ENCODE measurements at places on chromosomes 12 and 14. TPM values are rescaled to one million over a fixed set of nuclear protein-coding genes. Genes with fewer than 3 reads are reported as not detected.

DNA sequence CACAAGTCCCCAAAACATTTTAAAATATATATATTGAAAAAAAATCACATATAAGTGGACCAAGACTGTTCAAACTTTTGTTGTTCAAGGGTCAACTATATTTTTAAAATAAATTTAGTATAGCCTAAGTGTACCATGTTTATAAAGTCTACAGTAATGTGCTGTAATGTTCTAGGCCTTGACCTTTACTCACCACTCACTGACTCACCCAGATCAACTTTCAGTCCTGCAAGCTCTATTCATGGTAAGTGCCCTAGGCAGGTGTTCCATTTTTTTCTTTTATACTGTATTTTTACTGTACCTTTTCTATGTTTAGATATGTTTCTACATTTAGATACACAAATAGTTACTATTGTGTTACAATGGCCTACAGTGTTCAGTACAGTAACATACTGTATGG, 23.4 kb upstream of the TMTC1 start:
- DNase-seq: no peak

- DNase-seq: no peak
Observed at GRCh38 chr14:104598039-104598909, 6.3 kb downstream of the TMEM179 start.

GRCh38 chr12:123269395-123269892, 2.2 kb downstream of the CDK2AP1 start:
- peak; percentile 92 for DNase-seq

- peak; percentile 62 for DNase-seq
Observed at GRCh38 chr14:23436327-23437132, 1.1 kb upstream of the MYH7 start.

GRCh38 chr12:92378682-92379479, 233.2 kb upstream of the BTG1 start:
- no peak for DNase-seq

DNA sequence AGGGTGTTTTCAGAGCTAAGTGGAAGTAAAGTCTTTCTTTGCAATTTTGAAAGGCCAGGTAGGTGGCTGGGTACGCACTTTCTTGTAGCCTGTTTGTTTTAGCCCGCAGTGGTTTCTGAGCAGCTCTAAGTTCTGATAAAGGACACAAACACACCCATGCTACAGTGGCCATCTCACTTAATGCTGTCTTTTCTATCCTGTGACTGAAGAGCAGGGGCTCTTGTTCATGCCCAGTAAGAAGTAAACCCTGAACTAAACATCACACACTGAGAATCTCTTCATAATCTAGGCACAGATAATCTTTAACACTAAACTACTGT, 427.2 kb downstream of the RAD51B start:
- no peak for DNase-seq

DNA sequence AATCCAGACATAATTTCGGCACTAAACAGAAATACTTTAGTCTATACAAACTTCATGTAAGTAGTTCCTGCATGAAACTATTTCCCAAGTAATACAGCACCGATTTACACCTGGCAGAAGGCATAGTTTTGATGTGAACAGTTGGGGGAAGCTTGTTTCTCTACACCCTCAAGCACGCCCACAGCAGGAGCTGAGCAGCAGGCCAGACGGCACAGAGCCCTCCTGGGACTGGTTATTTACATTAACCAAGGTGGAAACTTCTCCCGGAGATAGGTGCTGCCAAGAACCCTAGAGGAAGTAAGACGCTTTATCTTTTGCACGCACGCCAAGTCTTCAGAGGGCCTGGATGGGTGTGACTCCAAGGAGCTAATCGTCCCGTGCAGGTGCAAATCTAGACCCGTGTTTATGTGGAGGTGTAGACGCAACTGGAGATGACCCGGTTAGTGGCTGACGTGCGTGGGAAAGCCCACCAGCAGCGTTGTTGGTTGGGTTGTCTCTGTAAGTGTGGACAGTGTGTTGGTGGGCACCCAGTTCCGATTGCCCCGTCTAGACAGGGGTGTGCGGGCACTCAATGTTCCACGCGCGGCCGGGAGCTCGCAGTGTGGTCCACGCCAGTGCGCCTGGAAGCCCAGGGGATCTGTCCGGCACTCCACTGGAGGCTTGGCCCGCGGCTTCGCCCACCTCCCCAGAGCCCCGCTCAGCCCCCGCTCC, 767 bp upstream of the TCP11L2 start:
- no peak for DNase-seq

GRCh38 chr12:132211326-132211725, 67.1 kb downstream of the NOC4L start:
- DNase-seq: no peak

DNA sequence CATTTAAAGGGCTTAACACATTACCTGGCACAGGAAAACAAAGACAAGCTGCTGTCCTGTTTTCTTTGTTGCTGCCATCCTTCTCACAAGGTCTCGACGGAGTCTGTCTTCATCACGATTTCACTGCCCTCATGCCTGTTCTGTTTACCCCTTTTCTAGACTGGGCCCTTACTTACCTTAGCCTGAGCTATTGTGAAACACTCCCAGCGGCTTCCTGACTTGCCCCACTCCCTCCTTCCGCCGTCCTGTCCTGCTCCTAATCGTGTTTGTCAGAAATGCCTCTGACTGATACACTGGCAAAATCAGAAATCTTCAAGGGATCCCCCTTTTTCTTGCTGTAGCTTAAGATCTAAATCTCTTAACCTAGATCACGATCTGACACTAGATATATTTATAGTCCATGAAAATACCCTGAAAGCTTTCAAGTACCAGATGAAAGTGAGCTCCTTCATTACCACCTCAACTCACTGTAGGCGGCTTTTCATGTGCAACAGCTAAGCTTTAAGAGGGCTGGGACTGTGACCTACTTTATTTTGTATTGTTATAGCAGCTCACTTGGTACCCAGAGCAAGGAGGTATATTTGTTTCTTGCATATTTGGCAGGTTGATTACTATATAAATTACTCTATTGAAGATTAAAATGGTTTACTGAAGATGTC, 32.1 kb downstream of the TECPR2 start:
- no peak for DNase-seq

- DNase-seq: no peak
Observed at GRCh38 chr12:71958457-71958856, 19.8 kb downstream of the TPH2 start.

DNA sequence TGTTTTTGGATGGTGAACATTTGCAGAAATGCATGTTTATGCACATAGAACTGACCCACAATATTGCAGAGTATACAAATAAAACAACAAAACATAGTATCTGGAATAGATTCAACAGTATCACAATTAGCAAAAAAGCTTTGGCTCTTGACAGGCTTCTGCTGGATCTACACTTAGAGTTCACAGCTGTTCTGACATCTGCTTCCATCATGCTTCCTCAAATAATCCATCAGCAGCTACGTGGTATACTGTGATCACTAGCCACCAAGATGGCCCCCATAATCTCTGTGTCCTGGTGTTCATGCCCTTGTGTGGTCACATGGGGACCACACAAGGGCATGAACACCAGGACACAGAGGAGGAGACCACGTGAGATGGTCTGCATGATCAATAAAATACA, 166.6 kb upstream of the CCDC198 start:
- DNase-seq: no peak

GRCh38 chr12:70648191-70648590, 11.0 kb upstream of the PTPRB start:
- no peak for DNase-seq

DNA sequence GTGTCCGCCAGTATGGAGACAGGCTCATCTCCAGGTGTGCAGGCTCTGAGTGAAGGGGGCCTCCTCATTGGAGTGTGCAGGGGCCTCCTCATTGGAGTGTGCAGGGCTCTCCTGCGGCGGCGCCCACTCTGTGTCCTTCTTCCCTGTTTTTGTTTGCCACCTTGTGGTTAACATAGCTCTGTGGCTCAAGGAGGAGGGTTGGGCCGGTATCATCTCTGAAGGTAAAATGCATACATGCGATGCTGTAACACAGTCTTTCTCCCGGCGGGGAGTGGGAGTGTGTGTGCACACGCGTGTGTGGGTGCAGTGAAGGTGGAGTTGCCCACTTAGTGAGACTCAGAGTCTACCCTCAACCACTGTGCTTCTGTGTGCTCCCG, 429.4 kb downstream of the ZFP36L1 start:
- DNase-seq: no peak

GRCh38 chr14:105290621-105291346, 10.0 kb downstream of the BRF1 start:
- no peak for DNase-seq

DNA sequence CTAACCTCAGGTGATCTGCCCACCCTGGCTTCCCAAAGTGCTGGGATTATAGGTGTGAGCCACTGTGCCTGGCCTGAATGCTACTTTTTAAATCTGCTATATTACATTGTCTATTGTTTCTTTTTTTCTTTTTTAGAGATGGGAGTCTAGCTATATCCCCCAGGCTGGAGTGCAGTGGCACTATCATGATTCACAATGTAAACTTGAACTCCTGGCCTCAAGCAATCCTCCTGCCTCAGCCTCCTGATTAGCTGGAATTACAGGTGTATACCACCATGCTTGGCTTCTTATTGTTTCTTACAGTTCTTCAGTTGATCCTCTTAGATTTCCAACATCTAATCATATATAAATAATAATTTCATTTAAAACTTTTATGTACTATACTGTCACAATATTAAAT, 15.3 kb upstream of the WDR20 start:
- DNase-seq: no peak

DNA sequence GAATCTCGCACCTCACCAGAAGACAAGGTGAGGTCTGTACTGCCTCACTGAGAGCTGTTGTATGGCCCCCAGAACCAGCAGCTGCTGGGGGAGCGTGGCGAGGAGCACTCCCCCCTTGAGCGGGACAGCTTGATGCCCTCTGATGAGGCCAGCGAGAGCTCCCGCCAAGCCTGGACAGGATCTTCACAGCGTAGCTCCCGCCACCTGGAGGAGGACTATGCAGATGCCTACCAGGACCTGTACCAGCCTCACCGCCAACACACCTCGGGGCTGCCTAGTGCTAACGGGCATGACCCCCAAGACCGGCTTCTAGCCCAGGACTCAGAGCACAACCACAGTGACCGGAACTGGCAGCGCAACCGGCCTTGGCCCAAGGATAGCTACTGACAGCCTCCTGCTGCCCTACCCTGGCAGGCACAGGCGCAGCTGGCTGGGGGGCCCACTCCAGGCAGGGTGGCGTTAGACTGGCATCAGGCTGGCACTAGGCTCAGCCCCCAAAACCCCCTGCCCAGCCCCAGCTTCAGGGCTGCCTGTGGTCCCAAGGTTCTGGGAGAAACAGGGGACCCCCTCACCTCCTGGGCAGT, 9.3 kb downstream of the CACNB3 start:
- no peak for DNase-seq

DNA sequence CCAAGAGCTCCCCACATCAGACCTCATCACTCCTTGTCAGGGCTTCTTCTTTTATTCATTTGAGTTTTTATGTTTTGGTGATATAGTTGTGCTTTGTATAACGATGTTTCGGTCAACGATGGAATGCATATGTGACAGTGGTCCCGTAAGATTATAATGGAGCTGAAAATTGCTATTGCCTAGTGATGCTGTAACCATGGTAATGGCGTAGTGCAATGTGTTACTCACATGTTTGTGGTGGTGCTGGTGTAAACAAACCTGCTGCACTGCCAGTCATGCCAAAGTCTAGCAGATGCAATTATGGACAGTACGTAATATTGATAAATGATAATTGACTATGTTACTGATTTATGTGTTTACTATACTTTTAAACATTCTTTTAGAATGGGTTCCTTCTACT, 16.3 kb downstream of the CYP46A1 start:
- no peak for DNase-seq

DNA sequence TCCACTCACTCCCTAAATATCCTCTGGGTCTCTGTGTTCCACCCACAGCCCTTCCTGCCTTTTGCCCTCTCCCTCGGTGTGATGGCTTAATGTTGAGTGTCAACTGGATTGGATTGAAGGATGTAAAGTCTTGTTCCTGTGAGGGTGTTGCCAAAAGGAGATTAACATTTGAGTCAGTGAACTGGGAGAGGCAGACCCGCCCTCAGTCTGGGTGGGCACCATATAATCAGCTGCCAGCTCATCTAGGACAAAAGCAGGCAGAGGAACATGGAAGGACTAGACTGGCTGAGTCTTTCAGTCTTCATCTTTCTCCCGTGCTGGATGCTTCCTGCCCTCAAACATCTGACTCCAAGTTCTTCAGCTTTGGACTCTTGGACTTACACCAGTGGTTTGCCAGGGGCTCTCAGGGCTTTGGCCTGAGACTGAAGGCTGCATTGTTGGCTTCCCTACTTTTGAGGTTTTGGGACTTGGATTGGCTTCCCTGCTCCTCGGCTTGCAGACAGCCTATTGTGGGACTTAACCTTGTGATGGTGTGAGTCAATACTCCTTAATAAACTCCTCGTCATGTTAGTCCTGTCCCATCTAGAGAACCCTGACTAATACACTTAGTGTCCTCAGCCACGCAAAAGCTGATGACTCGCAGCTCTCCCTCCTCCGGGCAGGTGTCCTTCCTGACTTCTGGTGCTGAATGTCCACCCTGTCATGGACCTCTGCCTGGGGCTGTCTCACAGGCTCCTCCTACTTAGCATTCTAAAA, 5.9 kb downstream of the DGLUCY start:
- no peak for DNase-seq

DNA sequence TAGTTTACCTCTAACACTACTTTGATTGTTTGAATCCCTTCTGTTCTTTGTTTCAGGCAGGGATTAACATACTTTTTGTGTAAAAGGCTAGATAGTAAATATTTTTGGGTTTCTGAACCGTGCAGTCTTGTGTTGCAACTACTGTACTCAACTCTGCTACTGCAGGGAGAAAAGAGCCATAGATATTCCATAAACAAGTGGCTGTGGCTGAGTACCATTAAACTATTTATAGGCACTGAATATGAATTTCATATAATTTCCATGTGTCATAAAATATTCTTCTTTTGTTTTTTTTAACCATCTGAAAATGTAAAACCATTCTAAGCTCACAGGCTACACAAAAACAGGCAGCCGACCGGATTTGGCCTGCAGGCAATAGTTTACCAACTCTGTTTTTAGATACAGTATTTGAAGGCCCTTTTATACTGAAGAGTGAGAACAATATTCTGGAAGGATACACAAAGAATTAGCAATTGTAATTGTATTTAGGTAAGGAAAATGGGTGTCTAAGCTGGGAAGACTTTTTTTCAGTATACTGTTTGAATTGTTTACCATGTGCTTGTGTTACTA, 15.7 kb downstream of the NR1H4 start:
- no peak for DNase-seq

GRCh38 chr12:24423611-24424010, 474.1 kb upstream of the SOX5 start:
- no peak for DNase-seq

TSHR gene
- total RNA-seq: 0.39 TPM

GATC gene
- 27.7 TPM for total RNA-seq

SIX6 gene
- not detected for total RNA-seq

EIF2S3B gene
- 0.45 TPM for total RNA-seq

TCL1B gene
- total RNA-seq: not detected

KRT80 gene
- total RNA-seq: not detected

C14orf39 gene
- 0.10 TPM for total RNA-seq

GUCY2C gene
- not detected for total RNA-seq

CLEC2A gene
- total RNA-seq: not detected

OR10G2 gene
- total RNA-seq: not detected

PTPRQ gene
- 1.8 TPM for total RNA-seq

Measured in mesenteric fat pad (tissue), 1 donor.